ENCODE measurements at places on chromosomes 5 and 9. TPM values are rescaled to one million over a fixed set of nuclear protein-coding genes. Genes with fewer than 3 reads are reported as not detected.

Gene LMAN2
- total RNA-seq = 197 TPM

Gene KLF4
- 14.2 TPM for total RNA-seq

Gene SREK1IP1
- 9.8 TPM for total RNA-seq

Gene P4HA2
- 43.8 TPM for total RNA-seq

Gene CENPK
- total RNA-seq = 33.5 TPM

Gene IRX2
- 1.7 TPM for total RNA-seq

Gene TTF1
- 15.5 TPM for total RNA-seq

Gene ACSL6
- not detected for total RNA-seq

Gene ZNF366
- total RNA-seq = not detected

Gene KCNV2
- not detected for total RNA-seq

Gene IL4
- not detected for total RNA-seq

Gene ADRB2
- 0.61 TPM for total RNA-seq

Gene ZDHHC11B
- total RNA-seq = 1.2 TPM

Gene GRXCR2
- not detected for total RNA-seq

Gene PCDHB7
- not detected for total RNA-seq

Gene WDR38
- total RNA-seq = not detected

Gene ZNF658
- 2.4 TPM for total RNA-seq

Gene LCN15
- not detected for total RNA-seq

Gene MRNIP
- total RNA-seq = 21.8 TPM

Gene RFK
- 57.9 TPM for total RNA-seq

Gene PCDHGA8
- not detected for total RNA-seq

Gene C5orf58
- not detected for total RNA-seq

Gene NUTM2G
- total RNA-seq = not detected

Gene CSF2
- total RNA-seq = 1.2 TPM

All from A549 treated with DMSO at 1 μM for 4 hours (cell line).